ENCODE measurements at places on chromosomes 7 and 10.

GRCh38 chr10:80545258-80545881 lies 7.7 kb downstream of the SH2D4B start:
- no peak for DNase-seq

DNA sequence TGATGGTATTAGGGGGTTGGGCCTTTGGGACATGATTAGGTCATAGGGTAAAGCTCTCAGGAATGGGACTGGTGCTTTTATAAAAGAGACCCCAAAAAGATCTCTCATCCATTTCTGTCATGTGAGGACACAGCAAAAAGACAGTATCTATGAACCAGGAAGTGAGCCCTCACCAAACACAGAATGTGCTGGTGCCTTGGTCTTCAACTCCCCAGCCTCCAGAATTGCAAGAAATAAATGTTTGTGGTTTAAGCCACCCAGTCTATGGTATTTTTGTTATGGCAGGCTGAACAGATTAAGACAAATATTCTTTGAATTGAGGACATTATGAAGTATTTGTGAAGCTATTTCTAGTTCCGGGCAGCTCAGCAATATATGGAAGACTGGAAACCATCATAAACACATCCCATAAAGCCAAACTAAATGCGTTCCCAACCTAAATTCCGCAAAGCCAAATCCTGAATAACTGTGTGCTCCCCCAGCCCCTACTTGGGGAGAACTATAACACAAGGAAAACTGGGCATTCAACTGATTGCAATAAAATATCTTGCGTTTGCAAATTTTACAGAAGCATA lies 153.7 kb downstream of the GALNT17 start:
- peak; percentile 84 for DNase-seq

- DNase-seq = no peak
Measured at GRCh38 chr7:142033154-142033553, 37.5 kb downstream of the MGAM start.

DNA sequence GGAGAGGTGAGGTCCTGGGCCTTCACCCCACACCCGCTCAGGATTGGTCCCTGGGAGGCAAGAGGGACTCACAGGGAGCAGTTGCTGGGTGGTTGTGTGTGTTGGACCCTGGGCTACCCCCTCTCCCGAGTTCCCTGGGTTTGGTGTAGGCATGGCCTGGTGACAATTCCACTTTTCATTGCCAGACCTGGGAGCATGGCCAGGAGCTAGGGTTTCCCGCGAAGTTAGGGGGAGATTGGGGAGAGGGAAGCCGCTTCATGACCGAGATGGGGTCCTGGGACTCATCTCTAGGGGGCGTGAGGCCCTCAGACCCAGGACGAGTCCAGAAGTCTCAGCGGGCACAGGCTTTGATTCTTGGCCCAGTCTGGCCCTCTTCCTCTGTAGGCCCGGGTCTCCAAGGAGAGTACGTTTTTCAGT lies 606 bp downstream of the PALD1 start:
- DNase-seq = no peak

GRCh38 chr10:102368077-102368476 lies 27.4 kb upstream of the NFKB2 start:
- DNase-seq = no peak

GRCh38 chr10:65204999-65205398 lies 1683.8 kb downstream of the REEP3 start:
- DNase-seq = no peak

GRCh38 chr7:107696330-107696946 lies 35.8 kb downstream of the SLC26A4 start:
- no peak for DNase-seq

DNA sequence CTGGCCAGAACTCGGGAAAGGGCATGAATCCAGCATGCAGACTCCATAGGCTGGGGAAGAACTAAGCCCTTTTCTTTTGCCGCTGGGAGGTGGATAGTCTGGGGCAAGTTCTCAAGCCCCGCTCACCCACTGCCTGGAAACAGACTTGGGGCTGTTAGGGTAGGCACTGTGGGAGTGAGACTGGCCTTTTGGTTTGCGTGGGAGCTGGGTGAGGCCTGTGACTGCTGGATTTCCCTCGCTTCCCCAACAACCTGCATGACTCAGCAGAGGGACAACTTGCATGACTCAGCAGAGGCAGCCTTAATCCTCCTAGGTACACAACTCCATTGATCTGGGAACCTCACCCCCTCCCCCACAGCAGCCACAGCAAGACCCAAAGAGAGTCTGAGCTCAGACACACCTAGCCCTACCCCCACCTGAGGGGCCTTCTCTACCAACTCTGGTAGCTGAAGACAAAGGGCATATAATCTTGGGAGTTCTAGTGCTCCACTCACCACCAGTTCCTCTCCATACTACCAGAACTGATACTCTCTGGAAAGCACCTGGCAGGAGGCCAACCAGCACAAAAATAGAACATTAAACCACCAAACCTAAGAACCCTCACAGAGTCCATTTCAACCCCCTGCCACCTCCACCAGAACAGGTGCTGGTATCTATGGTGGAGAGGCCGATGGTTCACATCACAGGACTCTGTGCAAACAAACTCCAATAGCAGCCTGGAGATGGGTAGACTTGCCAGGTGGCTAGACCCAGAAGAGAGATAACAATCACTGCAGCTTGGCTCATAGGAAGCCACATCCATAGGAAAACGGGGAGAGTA lies 81.4 kb upstream of the LAMB4 start:
- no peak for DNase-seq

DNA sequence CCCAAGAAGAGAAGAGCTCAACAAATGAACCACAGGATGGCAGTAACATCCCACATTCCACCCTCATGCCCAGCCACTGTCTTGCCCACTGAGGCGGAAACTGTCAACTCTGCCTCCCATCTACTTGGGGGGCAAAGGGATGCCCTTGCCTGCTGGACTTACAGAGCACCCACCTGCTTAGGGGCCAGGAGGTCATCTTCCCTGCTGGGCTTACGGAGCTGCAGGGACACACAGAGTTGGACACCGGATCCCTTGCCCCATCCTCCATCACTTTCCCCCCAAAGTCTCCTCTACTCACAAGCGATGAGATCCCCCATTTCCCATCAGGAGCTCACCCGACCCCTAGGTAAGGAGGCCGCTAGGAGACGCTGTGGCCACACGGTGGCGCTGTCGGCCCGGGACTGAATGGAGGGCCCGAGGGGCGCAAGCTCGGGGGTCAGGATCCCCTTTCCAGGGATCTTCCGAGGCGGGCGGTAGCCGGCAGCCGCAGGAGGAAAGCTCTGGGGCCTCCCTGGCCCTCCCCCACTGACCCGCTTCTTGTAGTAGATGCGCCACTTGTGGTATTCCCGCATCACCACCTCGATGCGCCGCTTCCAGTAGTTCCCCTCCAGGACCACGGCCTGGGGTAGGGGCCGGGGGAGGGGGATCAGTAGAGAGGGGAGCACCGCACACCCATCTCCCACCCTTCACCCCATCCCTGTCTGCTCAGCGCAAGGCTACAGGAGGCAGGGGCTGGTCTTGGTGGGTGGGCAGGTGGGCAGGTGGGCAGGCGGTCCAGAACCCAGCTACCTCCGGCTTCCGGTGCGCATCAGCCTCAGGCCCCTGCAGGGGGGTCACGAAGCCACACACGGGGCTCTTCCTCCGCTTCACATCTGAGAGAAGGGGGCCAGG lies 17.3 kb downstream of the MLXIPL start:
- DNase-seq = peak; percentile 38

DNA sequence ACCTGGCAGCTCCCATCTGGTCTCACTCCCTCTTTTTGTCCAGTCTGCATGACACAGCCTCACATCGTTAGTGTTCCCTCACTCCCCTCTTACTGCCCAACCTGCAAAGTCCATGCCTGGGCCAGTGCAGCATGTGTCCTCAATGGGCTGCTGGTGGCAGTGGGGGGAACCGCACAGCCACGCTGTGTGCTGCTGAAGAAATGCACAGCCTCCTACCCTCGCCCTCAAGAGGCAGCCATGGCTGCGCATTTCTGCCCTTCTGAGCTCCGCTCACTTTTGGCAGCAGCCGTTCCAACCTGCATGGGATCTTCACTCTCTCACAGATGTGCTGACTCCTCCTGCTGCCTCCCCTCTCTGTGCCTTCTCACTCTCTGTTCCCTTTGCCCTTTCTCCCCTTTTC lies 103.4 kb downstream of the EGFR start:
- no peak for DNase-seq

GRCh38 chr10:124644771-124645415 lies 99.3 kb downstream of the FAM53B start:
- no peak for DNase-seq

- DNase-seq = no peak
Measured at GRCh38 chr7:156223935-156224832, 411.9 kb upstream of the SHH start.

- DNase-seq = no peak
Measured at GRCh38 chr7:14622559-14622958, 280.0 kb downstream of the DGKB start.

DNA sequence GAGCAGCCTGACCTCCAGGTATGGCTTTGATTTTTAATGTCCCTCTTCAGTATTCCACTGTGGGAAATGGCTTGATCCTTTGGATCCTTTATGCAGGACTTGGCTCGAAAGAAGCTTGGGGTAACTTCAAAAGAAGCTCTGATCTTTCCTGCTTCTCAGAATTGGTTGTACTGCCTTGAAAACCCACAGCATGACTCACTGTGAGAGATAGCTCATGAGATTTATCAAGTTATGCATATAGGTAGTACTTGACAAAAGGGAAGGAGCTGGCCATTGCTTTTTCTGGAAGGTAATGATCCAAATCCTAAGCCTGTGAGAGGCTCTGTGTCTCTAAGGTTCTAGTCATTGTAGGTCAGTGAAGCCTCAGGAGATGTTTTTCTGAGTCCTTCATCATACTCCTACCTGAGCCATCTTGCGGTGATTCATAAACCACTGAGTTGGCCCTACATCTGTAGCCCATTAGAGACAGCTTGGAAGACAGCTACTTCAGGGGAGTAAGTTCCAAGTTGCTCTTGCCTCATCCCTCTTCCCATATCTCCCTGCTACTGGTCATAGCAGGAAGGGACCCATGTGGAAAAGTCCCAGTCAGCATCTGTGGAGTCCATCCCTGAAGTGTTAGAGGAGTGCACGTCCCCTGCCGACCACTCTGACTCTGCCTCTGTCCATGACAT lies 36.7 kb upstream of the NFKB2 start:
- no peak for DNase-seq

GRCh38 chr7:107592361-107593024 lies 12.4 kb downstream of the BCAP29 start:
- peak; percentile 69 for DNase-seq

- no peak for DNase-seq
Measured at GRCh38 chr10:118986815-118987790, 42.4 kb upstream of the NANOS1 start.

DNA sequence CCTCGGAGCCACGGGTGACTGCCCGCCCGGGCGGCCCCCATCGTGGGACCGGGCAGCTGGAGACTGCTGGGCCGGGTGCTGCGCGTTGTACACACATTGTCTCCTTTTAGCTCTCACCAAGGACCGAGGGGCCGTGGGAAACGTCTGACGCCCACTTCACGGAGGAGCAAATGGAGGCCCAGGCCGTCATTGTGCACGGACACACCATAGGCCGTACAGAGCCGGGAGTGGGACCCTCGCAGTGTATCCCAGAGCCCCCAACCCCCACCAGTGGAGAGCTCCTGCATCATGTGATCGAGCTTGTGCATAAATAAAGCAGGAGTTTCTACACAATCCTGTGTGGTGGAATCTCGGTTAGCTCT lies 722 bp downstream of the DENND10 start:
- peak; percentile 11 for DNase-seq

DNA sequence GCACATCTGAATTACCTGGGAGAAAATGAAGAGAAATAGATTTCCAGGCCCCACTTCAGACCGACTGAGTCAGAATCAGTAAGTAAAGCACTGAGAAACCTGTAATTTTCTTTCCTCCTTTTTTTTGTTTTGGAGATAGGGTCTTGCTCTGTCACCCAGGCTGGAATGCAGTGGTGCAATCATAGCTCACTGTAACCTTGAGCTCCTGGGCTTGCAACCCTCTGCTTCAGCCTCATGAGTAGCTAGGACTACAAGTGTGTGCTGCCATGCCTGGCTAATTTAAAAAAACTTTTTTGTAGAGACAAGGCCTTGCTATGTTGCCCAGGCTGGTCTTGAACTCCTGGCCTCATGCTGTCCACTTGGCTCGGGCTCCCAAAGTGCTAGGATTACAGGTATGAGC lies 260.2 kb downstream of the STK31 start:
- DNase-seq = no peak

DNA sequence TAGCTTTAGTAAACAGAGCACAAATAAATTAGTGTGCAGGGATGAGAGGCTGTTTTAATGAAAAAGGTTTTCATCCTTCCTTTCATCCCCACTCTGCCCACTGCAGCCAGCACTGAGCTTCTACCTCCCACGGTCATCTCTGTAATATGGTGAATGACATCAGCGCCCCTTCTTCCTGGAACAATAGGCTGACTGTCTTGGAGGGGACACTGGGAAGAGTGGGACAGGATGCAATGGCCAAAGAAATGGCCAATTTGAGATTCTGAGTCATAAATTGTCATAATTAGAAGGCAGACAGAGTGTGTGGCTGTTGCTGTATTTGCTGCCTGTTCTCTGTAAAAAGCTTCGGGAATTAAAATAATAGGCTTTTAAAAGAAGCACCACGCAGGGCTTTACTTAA lies 126.7 kb upstream of the CALN1 start:
- peak; percentile 4 for DNase-seq

GRCh38 chr10:78415111-78415510 lies 381.4 kb downstream of the RPS24 start:
- no peak for DNase-seq

GRCh38 chr10:63200431-63200830 lies 67.3 kb downstream of the NRBF2 start:
- no peak for DNase-seq

DNA sequence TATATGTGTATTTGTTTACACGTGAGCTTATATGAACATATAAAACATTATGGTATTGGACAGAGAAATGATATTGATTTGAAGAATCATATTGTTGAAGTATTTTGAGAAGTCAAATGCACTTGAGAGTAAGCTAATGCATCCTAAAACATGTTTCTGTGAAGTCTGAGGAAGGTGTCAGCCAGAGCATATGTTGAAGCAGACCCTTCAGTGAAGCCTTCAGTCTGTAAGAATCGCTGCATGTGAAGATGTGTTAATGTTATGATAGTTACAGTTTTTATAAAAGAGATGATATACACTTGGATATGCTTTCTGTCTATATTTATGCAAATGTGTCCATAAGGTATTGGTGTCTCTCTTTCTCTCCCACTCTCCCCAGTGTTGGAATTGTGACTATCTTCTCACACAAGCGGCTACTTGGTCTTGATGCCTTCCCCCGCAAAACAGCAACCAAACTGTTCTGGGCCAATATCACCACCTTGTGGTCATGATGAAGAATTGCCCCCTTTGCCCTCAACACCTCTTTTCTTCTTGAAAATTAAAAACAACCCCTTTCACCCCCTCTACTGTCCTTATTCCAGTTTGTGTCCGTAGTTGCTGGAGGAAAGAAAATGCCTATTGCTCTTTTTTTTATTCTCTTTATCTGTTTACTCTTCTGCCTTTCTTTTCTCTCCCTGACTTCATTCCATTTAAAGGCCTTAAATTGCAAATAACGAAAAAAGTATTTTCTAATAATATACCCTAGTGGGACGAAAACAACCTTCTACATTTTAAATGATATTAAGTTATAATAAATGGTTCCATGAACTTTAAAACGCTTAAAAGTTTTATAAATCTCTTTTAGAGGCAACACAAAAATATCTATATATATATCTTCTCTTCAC lies 64.9 kb downstream of the IKZF1 start:
- DNase-seq = no peak

All from fibroblast of skin of back (primary cell).